ENCODE measurements at places on chromosomes 4 and X. TPM values are rescaled to one million over a fixed set of nuclear protein-coding genes. Genes with fewer than 3 reads are reported as not detected.

The KCNE5 gene
- total RNA-seq = 0.20 TPM

DNA sequence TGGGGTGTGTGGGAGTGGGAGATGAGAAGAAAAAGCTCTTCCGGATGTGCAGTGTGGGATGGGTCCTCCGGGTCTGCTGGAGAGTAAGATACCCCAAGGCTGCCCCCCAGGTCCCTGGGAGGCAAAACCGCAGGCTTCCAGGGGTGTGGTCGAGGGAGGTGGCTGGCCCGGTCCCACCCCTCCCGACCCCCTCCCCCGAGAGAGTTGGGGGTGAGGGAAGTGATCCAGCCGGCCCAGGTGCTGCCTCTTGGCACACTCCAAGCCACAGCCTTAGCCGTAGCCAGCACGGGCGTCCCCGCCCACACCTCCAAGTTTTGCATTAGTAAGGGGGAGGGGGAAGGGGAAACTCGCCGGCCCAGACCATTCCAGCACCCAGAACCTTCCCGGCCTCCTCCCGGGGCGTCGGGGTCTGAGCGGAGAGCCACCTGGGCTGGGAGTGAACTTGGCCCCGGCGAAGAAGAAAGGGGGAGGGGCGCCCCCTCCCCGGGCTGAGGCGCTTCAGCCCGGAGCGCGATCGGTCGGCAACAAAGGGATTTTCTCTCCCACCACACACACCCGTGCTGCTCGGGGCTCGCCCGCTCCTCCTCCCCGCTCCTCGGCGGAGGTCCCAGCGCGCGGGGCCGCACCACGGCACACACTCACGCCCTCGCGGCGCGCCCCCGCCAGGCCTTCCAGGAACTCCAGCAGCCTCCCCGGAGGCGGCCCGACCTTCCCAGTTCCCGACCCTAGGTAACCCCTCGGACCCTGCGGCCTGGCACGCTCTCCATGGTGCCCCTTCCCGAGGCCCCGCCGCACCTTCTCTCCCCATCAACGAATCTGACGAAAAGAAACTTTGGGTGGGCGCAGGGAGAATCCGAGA lies 14.4 kb downstream of the BCOR start:
- H3K4me1 ChIP-seq = peaks cover 14% of the 10 kb centered on the region
- no peak for DNase-seq
- H3K27me3 ChIP-seq = no peaks in the 10 kb centered on the region
- no peak overlapping the region for H3K27ac ChIP-seq
- H3K4me3 ChIP-seq = no peak overlapping the region
- H3K36me3 ChIP-seq = no peaks in the 10 kb centered on the region

The PSMD10 gene
- 41.1 TPM for total RNA-seq

GRCh38 chr4:165133150-165133549 lies 20.5 kb upstream of the TMEM192 start:
- H3K27me3 ChIP-seq = no peaks in the 10 kb centered on the region
- H3K4me1 ChIP-seq = no peaks in the 10 kb centered on the region
- H3K36me3 ChIP-seq = no peaks in the 10 kb centered on the region
- H3K27ac ChIP-seq = no peak overlapping the region

The TCEAL9 gene
- total RNA-seq = 44.9 TPM

Data from Caco-2 (cell line).